Psoas muscle (tissue), 8 donors: ENCODE measurements at places on chromosomes 13 and 19.
A peak's percentile ranks its signal among the peaks of the same experiment; 100 is the strongest.

DNA sequence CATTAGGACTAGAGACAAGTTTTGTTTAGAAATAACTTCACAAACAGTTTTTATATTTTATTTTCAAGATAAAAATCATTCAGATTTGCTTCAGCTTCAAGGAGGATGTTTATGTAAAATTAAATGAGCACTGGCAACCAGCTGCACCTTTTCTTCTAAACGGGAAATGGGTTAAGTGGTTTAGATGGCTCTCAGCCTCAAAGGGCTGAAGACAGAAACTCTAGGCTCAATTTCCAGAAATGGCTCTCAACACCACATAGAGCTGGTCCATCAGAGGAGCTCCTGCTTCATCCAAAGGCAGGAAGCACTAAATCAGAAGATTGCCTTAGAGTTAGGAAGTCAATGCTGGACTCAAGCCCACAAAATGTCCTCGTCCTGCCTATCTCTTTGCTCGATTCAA lies 74.7 kb downstream of the ZNF429 start:
- no peak for DNase-seq

- DNase-seq: no peak
Observed at GRCh38 chr13:61685682-61686012, 270.0 kb upstream of the PCDH20 start.

GRCh38 chr19:480016-480855 lies 16.1 kb upstream of the MADCAM1 start:
- DNase-seq: peak; percentile 89

- DNase-seq: no peak
Observed at GRCh38 chr19:36674201-36674600, 7.6 kb upstream of the ZNF461 start.

- DNase-seq: no peak
Observed at GRCh38 chr13:103430368-103430767, 364.2 kb upstream of the SLC10A2 start.

DNA sequence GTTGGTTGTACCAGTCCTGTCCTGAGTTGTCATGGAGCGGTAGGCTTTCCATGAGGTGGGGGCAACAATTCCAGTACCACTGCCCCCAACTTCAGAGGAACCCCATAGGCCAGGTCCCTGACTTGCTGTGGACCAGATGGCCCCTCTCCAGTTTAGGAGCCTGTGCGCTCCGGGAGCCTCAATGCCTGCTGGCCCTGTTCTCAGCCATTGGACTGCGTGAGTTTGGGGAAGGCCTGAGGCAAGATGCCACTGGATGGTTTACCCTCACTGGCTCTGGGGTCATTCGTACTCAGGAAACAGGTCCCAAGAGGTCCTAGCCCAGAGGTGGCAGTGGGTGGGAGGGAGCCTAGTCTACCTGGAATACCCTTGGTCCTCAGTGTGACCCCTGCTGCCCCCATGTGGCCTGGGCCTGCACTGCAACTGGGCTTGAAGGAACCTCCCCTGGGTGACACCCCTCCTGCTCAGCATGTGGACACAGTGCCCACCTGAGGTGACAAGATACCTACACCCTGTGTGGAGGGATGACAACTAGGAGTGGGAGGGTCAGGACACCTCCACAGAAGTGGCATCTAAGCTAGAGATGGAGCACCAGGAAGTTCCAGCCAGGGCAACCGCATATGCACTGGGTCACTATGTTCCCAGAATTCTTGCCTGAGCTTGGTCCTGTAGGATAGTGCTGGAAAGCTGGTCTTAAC lies 6.0 kb upstream of the PRR19 start:
- DNase-seq: peak; percentile 82

DNA sequence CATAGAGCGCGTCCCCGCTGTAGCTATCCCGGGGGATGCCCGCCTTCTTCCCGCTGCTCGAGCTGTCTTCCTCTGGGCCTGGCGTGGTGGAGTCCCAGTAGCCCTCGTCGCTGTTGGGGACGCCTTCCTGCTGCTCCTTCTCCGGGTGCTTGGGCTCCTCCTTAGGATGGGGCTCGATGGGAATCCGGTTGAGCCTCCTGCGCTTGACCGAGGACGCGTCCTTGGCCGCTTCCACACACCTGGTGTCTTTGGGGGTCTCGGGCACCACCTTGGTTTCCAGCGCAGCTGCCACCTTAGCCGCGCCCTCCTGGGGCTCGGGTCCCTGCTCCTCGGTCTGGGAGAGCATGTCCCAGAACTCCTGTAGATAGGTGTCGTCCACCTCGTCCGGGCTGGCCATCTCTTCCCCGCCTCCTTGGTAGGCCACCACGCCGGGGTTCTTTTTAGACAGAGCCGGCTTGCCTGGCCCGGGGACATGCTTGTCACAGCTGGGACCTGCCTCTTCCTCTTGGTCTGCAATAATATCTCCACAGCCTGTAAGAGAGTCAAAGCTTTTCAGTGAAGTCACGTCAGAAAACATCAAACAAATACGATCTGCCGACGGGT lies 2.0 kb downstream of the AMER2 start:
- no peak for DNase-seq

GRCh38 chr19:13077240-13077639 lies 25.4 kb downstream of the LYL1 start:
- DNase-seq: no peak

GRCh38 chr19:42440357-42441048 lies 2.2 kb downstream of the CXCL17 start:
- peak; percentile 80 for DNase-seq

DNA sequence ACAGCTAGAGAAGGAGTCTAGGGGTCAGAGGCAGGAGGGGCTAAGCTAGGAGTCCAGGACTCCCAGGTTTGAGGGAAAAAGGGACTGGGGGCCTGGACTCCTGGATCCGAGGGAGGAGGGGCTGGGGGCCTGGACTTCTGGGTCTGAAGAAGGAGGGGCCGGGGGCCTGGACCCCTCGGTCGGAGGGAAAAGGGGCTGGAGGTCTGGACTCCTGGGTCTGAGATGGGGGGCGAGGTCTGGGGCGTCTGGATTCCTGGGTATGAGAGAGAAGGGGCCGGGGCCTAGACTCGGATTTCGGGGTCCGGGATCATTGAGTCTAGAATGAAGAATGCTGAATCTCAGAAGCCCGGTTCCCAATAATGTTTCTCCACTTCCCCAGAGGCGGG lies 18.5 kb downstream of the BRSK1 start:
- DNase-seq: no peak

DNA sequence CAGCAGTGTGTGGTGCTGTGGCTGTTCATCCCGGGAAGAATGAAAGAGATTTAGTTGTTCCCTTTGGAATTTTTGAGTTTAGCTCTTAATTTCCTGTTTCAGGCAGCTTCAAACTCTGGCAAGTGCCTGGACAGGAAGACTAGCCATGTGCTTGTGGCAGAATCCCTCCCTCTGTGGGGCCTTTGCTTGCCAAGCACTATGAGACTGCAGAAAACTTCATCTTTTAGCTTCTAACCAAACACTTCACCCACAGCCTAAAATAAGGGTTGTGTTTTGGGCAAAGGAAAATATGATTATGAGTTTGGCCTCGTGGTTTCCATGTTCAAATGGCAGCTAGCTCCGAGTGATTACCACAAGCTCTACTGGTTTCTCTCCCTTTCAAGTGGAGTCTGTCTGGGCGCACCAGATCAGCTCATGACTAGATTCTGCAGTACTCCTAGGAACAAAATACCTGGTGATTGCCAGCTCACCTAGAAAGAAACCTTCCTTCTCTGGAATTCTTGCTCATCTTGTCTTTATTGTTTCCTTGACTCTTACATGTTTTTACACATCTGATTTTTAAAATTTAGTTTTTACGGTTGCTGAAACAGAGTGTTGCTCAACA lies 707.5 kb downstream of the SLITRK6 start:
- no peak for DNase-seq

DNA sequence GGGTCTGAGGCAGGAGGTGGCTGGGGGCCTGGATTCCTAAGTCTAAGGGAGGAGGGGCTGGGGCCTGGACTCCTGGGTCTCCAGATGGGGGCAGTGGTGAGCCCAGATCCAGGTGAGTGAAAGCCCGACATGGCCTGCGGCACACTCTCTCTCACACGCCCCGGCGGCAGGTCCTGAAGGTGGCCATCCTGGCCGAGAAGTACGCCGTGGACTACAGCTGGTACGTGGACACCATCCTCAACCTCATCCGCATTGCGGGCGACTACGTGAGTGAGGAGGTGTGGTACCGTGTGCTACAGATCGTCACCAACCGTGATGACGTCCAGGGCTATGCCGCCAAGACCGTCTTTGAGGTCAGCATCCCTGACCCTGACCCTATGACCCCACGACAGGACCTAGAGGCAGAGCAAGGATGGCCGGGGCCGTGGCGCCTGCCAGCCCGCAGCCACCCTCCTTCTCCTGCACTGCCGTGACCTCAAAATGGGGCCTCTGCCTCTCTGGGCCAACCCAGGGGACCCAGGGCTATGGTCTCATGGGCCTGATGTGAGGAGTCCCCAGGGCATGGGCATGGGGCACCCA lies 13.2 kb downstream of the FUZ start:
- no peak for DNase-seq

- no peak for DNase-seq
Observed at GRCh38 chr13:30600496-30600895, 17.2 kb upstream of the USPL1 start.

DNA sequence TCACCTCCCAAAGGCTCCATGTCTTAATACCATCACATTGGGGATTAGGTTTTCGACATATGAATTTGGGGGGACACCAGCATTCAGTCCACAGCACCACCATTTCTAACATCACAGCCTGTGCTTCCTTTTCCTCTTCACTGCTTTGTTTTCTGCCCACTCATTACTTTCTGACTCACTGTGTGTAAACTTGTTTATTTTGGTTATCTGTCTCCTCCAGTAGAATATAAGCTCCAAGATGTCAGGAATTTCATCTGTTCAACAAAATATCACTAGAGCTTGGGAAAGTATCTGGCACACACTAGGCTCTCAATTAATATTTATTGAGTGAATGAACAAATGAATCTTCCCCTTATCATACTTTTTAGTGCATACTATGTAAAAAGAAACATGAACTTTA lies 152.0 kb downstream of the NUFIP1 start:
- DNase-seq: no peak

DNA sequence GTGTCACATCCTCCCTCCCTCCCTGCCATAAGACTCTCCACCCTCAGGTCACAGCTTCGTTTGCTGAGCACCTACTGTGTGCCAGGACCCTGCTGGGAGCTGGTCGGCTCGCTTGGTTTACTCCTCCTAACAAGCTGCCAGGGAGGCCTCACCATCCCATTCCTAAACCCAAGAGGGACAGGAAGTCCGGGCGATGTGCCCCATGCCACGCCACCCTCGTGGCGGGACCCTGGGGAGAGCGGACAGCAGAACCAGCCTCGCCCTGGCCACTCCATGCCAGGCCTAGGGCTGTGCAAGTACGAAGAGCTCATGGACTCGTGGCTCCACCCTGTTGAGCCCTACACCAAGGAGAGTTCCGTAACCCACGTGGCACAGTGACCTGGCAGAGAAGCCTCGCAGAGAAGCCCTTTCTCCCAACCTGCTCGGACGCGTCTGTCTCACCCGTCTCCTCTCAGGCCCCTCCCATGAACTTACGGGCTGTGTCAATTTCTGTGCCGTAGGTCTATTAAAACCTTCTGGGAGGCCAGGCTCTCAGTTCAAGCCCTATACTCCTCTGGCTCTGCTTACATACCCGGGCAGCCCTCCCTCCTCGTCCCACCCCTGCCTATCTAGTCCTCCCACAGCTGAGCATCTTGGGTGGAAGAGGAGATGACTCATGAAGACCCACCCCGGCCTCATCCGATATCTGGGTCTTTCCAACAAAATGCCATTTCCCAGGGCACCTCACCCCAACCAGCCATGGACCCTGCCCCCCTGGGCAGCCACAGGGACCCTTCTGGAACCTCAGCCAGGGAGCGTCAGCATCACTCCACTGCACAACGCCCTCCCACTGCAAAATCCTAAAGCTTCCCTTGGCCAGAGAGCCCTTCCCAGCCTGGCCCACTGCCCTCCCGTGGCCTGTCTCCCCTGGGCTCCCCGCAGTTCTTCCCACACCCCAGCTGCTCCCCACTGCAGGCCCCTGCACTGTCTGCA lies 2.6 kb downstream of the UBXN6 start:
- DNase-seq: peak; percentile 70

- no peak for DNase-seq
Observed at GRCh38 chr13:105463011-105463501, 1072.4 kb downstream of the EFNB2 start.

- no peak for DNase-seq
Observed at GRCh38 chr13:105847527-105848291, 687.8 kb downstream of the EFNB2 start.

DNA sequence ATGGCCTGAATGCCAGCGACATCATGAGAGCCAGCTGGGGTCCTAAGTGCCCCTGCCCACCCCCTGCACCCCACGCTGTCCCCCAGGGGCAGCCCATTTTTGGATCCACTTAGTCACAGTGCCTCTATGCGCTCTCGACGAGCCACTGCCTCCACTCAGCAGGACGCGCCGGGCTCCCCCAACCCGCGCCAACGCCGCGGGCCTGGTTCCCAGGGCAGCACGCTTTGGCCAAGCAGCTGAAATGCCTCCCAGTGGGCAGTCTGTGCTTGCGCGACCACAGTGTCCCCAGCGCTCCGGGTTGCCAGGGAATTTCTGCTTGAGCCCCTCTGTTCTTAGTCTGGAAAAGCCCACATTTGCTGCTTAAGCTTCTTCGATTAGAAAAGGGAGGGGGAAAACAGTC lies 39.4 kb downstream of the TMED1 start:
- DNase-seq: no peak

DNA sequence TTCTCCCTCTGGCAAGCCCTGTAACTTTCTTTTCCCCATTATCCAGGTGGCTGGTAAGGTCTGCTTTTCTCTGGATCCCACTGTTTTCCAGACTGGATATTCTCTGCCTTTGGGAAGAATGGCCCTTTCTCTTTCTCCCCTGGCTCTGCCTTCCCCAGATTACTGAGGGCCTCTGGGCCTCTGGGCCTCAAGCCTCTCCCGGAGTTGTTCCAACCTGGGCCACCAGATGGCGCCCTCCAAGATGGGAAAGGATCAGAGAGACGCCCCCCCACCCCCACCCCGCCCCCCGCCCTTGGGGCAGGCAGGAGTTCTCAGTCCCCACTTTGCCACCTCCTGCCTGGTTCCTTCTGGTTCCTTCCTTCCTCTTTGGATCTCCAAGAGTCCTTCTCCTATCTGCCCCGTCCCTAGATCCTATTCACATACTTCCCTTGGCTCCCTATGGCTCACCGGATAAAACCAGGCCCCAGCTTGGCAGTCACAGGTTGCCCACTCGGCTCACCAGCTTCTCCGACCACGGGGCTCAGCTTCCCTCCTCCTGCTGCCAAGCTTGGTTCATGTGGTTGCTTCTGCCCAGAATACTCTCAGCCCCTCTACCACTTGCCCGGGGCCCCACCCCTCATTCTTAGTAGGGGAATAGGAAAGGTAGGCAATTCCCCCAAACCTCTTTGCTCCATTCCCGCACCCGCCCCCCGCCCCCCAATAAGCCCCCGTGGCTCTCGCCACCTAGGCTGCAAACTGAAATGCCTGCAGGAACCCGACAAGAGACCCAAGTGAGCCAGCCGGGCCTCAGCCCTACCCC lies 13.1 kb downstream of the EPS8L1 start:
- DNase-seq: peak; percentile 80
